Sciatic nerve (tissue), 2 donors: ENCODE measurements at places on chromosomes 12 and 14.

DNA sequence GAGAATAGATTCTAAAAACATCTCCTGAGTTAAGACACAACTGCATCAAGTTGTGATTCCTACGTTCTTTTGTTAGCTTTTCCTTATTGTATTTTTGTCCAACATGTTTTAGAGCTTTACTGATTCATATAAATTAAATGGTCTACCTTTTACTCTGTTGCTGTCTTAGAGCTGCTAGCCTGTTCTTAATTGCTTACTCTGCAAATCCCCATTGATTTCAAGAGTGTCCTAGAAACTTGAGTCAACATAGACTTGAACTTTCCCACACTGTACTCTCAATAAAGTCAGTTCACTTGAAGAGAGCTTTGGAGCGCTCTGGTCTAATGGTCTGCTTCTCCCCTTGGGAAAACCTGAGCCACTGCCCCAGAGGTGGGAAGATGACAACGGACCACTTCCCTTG, 343.9 kb downstream of the CCER1 start:
- no peak for DNase-seq

- DNase-seq, result no peak
Observed at GRCh38 chr12:21541773-21542172, 15.7 kb downstream of the SPX start.

- DNase-seq, result peak; percentile 61
Observed at GRCh38 chr12:65911321-65911720, 87.0 kb downstream of the HMGA2 start.

- DNase-seq, result no peak
Observed at GRCh38 chr12:66127650-66128049, 2.9 kb downstream of the LLPH start.

- DNase-seq, result no peak
Observed at GRCh38 chr14:77009014-77009413, 19.5 kb downstream of the IRF2BPL start.

- no peak for DNase-seq
Observed at GRCh38 chr12:67241482-67241881, 27.7 kb upstream of the CAND1 start.

GRCh38 chr12:3944620-3945019, 71.4 kb upstream of the PARP11 start:
- DNase-seq, result no peak

DNA sequence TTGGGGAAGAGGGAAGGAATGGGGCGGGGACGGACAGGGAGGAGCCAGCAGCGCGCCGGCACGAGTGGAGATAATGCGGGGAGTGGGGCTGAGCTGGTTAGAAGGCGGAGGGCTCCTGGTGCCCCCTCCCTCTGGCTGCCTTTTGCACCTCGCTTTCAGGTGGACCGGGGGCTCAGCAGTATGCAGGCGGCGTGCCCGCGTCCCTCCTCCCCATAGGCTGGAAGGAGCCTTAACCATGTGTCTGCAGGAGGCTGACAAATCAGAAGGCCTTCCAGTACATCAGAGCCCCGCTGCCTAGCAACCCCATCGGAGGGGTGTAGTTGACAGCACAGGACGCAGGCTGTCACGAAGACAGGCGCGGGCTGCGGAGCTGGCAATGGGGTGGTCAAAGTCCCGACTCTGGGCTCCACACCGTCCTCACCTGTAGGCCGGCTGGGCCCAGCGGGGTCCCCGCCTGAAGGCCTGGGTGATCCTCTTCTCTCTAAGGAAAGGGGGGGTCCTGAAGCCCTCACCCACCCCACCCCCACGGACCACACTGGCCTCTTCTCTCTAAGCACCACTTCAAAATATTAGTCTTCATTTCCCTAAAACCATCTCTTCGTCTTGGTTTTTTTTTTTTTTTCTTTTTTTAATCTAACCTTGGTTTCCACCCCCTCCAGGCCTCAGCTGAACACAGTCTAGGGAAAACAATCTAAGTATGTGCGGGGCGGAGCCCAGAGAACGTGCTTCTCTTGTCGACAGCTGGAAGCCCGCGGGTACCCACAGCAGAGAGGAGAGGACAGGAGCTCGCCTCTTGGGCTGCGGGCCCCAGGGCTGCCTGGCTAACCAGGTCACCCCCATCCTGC, 44.5 kb downstream of the KDM2B start:
- DNase-seq, result peak; percentile 91

DNA sequence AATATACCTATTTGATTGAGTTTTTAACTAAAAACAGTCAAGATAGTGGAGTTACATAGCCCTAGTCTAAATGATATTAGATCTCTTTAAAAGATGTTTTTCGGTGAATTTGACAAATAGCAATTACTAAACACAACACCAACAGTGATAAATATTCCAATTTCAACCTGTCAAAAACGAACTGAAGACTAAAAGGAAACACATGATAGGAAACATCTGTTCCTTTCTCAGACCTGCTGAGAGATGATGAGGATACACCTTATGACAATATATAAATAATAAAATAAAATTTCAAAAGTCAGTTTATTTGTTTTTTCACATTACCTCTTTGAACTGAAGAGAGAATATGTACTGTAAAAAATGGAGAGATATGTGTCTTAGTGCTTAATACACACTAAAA, 232.7 kb downstream of the RASSF9 start:
- no peak for DNase-seq

GRCh38 chr12:45458854-45459807, 243.2 kb downstream of the ANO6 start:
- no peak for DNase-seq

DNA sequence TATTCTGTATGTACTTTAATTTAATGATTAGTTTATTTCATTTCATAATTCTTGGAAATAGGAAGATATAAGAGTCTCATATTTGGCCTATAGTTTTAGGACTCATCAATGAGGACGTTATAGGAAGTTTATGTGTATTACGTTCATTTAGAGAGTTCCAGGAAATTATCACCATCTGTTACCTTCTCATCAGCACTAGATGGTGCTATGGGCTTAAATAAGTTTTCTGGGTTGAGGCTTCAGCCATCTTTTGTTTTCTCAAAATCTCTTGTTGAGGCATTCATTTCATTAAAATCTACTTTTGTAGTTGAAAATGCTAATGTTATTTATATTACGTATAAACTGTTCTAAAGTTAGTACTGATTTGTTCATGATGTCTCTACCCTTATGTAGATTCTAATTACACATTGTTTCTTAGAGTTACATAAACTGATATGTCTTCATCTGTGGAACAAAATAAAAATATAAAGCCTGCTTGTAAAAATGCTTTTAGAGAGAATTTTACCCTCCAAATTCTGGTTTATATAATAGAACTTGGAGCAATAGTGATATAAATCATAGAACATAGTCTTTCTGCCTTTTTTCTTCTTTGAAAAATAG, 89.2 kb downstream of the CFAP54 start:
- DNase-seq, result no peak

DNA sequence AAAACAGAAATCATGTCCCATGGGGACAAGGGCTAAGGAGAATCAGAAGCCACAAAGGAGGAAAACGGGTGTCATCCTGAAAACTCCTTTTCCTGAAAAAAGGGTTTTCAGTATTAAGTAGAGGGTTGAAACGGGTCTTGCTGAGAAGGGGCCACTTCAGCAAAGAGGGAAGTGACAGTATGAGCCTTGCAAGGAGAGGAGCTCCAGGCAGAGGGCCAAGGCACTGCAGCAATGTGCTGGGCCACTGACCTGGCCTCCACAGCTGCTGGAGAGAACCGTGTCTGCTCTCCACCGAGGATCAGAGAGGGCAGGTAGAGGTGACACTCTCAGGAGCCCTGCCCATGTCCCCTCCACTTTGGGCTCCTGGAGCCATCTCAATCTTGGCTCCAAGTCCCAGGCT, 103.3 kb downstream of the NCOR2 start:
- no peak for DNase-seq

GRCh38 chr12:5200278-5201087, 156.8 kb downstream of the KCNA5 start:
- peak; percentile 67 for DNase-seq

DNA sequence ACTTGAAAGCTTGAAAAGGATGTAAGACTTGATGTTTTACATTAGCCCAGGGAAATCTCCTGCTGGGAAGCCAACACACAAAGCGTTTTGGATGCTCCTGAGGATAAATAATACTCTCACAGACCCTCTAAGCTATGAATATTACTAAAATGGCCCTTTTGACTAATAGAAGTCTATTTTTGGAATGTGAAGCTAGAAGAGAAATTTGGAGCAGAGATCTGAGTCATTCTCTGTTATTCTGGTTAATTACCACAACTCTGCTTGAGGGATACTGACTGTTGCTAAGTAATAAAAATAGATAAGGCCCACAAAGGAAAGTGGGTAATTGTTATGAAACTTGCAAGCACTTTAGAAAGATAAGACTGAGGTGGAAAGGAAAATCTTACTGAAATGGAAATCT, 346.2 kb upstream of the STXBP6 start:
- no peak for DNase-seq

DNA sequence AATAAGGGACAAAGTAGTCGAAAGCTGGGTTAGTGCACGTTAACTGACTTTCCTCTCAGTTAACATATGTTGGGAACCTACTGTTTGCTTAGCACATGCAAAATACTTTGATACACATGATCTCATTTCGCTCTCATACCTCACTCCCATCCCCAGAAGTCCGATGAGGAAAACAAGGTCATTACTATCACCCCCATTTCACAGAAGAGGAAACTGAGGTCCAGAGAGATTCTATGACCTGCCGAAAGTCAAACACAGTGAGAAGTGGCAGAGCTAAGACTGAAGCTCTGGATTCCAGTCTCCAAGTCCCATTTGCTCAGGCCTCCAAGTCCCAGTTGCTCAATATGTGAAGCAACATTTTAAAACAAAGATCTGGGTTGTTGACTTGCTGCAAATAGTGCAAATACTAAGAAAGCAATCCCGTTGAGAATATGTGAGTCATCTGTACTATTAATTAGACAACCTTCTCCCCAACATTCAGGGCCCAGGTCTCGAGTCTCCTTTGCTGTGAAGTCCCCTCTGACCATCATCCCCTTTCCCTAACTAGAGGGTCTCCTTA, 170.6 kb upstream of the PWP1 start:
- no peak for DNase-seq

DNA sequence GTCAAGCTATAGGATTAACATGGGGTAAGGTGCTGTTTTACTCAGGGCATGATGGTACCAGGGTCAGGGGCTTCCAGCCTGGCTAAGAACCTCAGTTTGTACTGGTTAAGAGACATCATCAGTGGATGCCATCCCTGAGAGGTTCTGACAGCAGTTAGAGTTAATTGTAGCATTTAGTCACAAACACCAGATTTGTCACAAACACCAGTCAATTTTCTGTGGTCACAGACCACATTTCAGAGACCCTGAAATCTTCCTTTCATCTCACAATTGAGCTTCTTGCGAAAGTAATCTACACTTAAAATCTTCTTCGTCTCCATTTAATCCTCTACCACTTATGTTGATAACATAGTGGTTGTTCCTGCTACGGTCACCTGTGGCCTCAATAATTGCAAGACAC, 143.0 kb upstream of the EGLN3 start:
- DNase-seq, result no peak
